ENCODE measurements at places on chromosomes 1 and 21. TPM values are rescaled to one million over a fixed set of nuclear protein-coding genes. Genes with fewer than 3 reads are reported as not detected.

The OR2L13 gene
- not detected for total RNA-seq

The TNN gene
- total RNA-seq = not detected

The FNDC5 gene
- 1.4 TPM for total RNA-seq

The SMIM11 gene
- 13.5 TPM for total RNA-seq

The TFF2 gene
- total RNA-seq = not detected

The ITSN1 gene
- 60.1 TPM for total RNA-seq

The OR2L8 gene
- total RNA-seq = not detected

The TRIM46 gene
- 5.2 TPM for total RNA-seq

The HSD3B2 gene
- not detected for total RNA-seq

The OPTC gene
- not detected for total RNA-seq

The CELA2B gene
- not detected for total RNA-seq

The MYOG gene
- not detected for total RNA-seq

The FAAH gene
- total RNA-seq = 0.72 TPM

The MATN1 gene
- total RNA-seq = not detected

The TSACC gene
- not detected for total RNA-seq

The ANGPTL1 gene
- 16.4 TPM for total RNA-seq

The OR2AK2 gene
- not detected for total RNA-seq

The WNT3A gene
- not detected for total RNA-seq

The PLA2G4A gene
- total RNA-seq = 20.1 TPM

The LPAR3 gene
- total RNA-seq = 0.26 TPM

The KRTAP21-2 gene
- total RNA-seq = not detected

The NLRP3 gene
- total RNA-seq = 0.33 TPM

The FAM167B gene
- total RNA-seq = 0.98 TPM

The ZBTB37 gene
- 10.9 TPM for total RNA-seq

The TRNP1 gene
- total RNA-seq = 15.4 TPM

The AQP10 gene
- total RNA-seq = 0.13 TPM

The ANKRD13C gene
- 24.0 TPM for total RNA-seq

The RPL5 gene
- 998 TPM for total RNA-seq

The CTTNBP2NL gene
- 17.1 TPM for total RNA-seq

The MAP10 gene
- 0.85 TPM for total RNA-seq

The COL16A1 gene
- total RNA-seq = 90.8 TPM

The GPR52 gene
- total RNA-seq = 0.78 TPM

The PLEKHA6 gene
- total RNA-seq = 0.63 TPM

The CD34 gene
- 0.13 TPM for total RNA-seq

The TDRD5 gene
- not detected for total RNA-seq

The PTP4A2 gene
- 327 TPM for total RNA-seq

The HHIPL2 gene
- total RNA-seq = 0.23 TPM

The NR1I3 gene
- not detected for total RNA-seq

The ZBTB21 gene
- total RNA-seq = 8.2 TPM

The FCGR1A gene
- 0.20 TPM for total RNA-seq

The NEXN gene
- 13.0 TPM for total RNA-seq

The GBP5 gene
- total RNA-seq = not detected

The TRPM2 gene
- under 0.01 TPM for total RNA-seq

The WDR64 gene
- total RNA-seq = not detected

The SPRR2E gene
- not detected for total RNA-seq

The GCSAML gene
- 0.13 TPM for total RNA-seq

The WNT2B gene
- 4.7 TPM for total RNA-seq
